ENCODE measurements at places on chromosomes 1 and 21. TPM values are rescaled to one million over a fixed set of nuclear protein-coding genes. Genes with fewer than 3 reads are reported as not detected.

- DNase-seq, result no peak
Measured at GRCh38 chr1:217897100-217897499, 266.0 kb downstream of the SPATA17 start.

DNA sequence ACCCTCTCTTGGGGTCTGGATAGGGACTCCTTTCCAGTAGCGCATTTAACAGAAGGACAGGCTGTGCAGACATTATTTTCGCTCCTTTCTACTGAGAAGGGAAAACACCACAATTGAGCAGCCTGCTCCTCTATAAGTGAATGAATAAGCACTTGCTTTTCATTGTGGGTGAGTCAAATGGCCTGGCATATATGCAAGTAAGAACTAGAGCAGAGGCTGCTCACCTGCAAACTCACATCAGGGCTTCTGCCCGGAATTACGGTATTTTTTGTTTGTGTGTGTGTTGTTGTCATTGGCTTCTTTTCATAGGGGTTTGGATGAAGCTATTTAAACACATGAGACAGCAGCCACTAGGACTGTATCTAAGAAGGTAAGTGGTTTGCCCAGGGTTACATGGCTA, 200.1 kb upstream of the CAMK1G start:
- no peak for DNase-seq

DNA sequence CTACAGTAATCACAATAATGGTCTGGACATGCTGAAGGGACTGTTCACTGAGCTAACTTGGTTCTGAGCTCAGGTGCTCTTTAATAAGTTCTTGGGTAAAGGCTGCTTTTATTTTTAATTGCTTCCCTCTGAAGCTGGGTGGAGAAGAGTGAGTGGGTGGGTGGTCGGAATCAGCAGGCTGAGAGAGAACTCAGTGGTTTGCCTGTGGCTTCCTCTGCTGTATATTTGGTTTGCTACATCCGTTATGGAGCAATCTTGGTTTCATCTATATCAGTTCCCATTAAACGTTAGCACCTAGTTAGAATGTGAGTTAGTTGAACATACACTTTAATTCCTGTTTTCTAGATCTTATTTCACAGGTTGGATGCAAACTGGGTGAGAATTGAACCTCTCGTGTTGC, 23.3 kb downstream of the CNIH4 start:
- DNase-seq, result no peak

Gene RIMKLA
- 4.4 TPM for total RNA-seq

- no peak for DNase-seq
Measured at GRCh38 chr21:15007716-15008296, 57.0 kb downstream of the NRIP1 start.

Gene KIF2C
- total RNA-seq, result 1.6 TPM

DNA sequence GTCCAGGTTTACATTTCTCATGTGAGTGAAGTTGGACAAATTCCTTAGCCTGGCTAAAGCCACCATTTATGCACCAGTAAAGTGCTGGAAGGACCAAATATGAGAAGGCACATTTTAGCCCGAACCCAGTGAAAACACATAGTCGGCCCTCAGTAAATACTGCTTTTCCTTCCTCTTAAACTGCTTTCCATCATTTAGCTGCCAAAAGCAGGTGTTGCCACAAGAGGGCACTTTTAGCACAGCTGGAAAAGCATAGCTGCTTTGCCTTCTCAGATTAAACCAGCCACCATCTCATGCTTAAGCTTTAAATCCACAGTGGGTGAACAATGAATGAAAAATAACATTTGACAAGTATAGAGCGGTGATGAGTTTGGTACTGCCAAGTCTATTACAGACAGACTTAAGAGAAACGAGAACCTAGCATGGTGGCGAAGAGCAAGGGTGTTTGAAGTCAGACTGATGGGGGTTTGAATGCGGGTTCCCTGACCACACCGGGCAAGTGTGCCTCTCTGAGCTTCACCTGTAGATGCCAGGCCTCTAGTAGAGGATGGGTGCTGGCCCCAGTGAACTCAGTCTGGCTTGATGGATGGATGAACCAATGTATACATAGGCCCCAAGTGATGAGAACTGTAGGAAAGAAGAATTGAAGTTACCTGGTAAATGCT, 57.8 kb downstream of the SLC35D1 start:
- DNase-seq, result peak; percentile 62

GRCh38 chr1:10525208-10525607, 50.5 kb downstream of the PEX14 start:
- DNase-seq, result no peak

All from mucosa of gallbladder (tissue), 1 donor.